Stimulated activated CD8-positive, alpha-beta memory T cell treated with anti-CD3 and anti-CD28 coated beads, Interleukin-12 subunit alpha, Interleukin-12 subunit beta, amount 100 ng/mL, for 4 hours (primary cell): ENCODE measurements at places on chromosomes 1 and 21.
A peak's percentile ranks its signal among the peaks of the same experiment; 100 is the strongest.

DNA sequence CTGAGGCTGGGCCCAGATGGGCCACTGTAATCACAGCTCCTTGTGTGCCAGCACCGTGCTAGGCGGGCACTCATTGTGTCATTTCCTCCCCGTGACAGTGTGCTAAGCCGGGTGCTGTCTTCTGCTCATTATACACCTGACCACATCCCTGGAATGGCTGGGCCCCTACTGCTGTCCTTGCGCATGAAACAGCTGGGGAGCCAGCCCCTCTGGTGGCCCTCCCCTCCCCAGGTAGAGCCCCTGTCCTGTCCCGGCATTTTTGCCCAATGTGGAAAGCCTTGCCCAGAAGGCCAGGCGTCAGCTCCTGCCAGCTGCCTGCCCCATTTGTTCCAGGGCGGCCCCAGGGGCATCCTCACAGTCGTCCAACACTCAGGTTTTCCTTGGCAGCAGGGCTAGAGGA is 107.4 kb upstream of the CASZ1 start:
- DNase-seq: no peak

GRCh38 chr1:58908561-58909560 is 125.0 kb upstream of the JUN start:
- no peak for DNase-seq

- DNase-seq: no peak
Observed at GRCh38 chr1:53308506-53308905, 19.4 kb downstream of the LRP8 start.

GRCh38 chr1:205335692-205336091 is 14.1 kb upstream of the NUAK2 start:
- DNase-seq: peak; percentile 55

- DNase-seq: no peak
Observed at GRCh38 chr1:214727274-214727673, 124.3 kb downstream of the CENPF start.

- DNase-seq: no peak
Observed at GRCh38 chr1:201826830-201827229, 2.1 kb upstream of the IPO9 start.

GRCh38 chr1:240230816-240231215 is 139.1 kb downstream of the FMN2 start:
- DNase-seq: no peak

GRCh38 chr1:107683191-107683657 is 281.8 kb downstream of the VAV3 start:
- DNase-seq: no peak

DNA sequence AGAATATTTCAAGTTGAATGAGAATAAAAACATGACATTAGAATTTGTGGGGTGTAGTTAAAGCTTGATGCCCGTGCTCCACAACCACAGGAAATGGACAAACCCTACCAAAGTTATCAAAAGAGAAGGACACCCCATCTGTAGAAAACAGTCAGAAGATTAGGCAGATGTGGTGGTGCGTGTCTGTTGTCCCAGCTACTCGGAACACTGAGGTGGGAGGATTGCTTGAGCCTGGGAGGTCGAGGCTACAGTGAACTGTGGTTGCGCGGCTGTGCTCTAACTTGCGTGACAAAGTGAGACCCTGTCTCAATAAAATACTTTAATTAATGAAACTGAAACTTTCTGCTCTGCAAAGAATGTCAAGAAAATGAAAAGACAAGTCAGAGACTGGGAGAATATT is 1.5 kb upstream of the SPATC1L start:
- no peak for DNase-seq

GRCh38 chr1:116489231-116489697 is 81.6 kb downstream of the CD58 start:
- DNase-seq: no peak

DNA sequence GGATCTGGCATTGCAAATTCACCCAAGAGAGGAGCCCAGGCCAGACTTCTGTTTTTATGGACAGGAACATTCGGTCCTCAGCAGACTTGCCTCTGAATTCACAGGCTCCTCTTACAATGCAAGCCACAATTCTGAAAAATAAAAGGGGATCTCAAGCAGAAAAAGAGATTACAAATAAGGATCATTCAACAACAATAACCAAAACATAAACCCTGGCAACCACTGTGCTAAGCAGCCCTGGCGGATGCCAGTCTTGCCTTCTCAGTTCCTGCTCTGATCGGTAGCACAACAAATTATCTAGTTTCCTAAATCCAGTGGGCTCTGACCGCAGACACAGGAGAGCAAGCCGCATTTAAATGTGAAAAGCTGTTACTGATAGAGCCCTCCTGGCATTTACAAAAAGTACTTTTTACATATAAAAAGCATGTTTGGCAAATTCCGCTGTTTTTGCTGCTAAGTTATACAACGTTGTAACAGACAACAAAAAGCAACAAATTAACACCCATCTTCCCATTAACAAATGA is 123.4 kb upstream of the FOXD3 start:
- DNase-seq: no peak

DNA sequence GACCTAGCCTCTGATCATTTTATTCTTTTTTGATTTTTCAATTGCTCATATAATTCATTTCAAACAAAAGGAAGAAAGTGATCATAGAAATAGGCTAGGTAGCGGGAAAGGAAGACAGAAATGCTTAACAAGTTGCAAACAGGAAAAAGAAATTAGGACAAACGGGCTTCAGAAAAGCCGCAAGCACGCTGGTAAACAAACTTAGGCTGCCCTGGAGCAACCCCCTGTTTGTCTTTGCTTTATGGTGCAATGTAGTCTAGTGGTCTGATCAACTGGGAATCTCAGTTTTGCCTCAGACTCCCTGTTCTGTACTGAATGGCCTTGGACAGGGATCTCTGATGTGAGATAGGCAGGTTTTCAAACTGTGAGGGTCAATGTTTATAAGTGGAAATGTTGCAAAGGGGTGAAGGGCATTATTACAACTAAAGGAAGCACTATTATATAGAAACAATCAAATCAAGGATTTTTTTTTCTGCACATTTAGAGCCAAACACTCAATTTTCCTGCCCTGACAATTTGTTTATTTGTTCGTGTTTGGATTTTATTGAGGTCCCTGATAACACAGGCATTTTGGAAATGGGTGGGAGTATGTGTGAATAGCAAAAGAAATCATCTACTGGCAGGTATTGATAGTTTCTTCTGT is 146.8 kb upstream of the NRIP1 start:
- no peak for DNase-seq

DNA sequence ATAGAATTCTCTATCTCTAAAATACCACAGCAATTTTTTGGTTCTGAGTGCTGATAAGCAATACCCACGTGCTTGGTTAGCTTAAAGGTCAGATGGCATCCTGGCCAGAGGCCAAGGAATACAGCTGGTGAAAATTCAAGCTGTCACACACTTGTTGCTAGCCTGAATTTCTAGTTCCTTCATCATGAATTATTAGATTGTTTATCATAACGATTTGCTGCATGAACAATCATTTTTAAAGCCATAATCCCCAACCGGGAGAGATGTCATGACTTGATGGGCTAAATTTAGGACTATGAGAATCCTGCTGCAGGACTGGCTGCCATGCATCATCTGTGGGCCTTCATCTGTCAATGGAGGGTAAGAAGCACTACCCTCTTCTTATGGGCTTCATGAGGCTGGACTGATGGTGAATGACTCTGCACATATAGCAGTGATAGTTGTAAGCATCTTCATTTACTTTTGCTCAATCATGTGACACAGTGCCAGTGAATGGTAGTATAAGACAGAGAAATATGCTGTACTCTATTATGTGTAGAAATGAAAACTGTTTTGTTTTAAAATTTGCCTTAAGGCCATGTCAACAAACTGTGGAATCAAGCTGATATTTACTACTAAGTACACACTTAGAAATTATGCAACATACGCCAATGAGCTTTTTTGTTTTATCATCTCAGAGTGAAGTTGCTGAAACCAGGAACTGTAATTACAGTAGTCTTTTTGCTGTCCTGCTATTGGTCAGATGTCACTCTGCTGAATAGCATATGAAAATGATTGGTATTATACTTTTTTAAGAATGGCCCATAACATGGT is 80.5 kb upstream of the RALGPS2 start:
- no peak for DNase-seq

DNA sequence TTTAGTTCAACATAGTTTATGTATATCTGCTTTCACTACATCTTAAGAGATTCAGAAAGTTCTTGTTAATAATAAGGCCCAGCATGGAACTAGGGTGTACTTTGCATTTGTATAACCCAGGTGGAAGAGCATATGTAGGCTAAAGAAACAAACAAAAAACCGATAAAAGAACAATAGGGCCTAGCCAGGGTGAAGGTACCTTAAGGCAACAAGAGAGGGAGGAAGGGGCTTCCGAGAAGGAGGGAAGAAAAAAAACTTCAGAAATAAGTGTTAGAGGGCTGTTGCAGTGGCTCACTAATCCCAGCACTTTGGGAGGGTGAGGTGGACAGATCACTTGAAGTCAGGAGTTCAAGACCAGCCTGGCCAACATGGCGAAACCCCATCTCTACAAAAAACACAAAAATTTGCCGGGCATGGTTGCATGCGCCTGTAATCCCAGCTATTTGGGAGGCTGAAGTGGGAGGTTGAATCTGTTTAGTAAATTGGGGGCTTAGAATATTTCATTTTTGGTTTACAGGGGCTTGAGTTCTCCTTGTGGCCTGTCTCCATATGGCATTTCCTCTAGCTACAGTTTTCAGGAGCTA is 4.7 kb upstream of the SPATA45 start:
- no peak for DNase-seq

DNA sequence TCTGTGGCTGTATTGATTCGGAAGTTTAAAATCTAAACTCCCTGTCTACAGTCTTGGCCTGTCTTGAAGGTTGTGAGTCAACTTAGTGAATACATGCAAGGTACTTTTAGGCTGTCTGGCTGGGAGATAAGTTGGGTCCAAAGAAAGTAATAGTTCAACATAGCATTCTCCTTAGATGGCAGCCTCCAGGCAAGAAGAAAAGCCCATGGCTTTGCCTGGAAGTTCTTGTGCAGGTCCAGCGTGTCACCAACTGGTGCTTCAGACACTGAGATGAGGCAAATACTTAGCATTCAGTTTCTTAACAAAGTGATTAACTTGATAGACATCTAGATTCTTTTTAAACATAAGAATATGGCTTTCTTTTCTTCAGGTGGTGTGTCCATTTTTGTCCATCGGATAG is 328.2 kb downstream of the DISC1 start:
- no peak for DNase-seq

- no peak for DNase-seq
Observed at GRCh38 chr1:187513190-187513589, 684.4 kb downstream of the PLA2G4A start.

DNA sequence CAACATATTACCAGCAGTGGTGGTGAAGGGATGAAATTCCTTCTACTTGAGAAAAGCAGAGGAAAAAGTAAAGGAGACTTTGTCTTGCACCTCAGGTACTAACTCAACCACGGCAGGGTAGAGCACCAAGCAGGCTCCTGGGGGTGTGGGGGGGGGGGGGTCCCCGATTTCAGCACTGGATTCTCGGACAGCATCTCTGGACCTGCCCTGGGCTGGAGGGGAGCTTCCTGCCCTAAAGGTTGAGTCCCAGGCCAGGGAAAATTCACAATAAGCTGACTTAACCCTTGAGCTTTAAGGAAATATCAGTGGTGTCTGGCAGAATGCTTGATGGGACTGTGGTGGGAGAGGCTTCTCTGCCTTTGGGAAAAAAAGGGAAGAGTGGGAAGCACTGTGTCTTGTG is 233.2 kb upstream of the CXADR start:
- DNase-seq: no peak

DNA sequence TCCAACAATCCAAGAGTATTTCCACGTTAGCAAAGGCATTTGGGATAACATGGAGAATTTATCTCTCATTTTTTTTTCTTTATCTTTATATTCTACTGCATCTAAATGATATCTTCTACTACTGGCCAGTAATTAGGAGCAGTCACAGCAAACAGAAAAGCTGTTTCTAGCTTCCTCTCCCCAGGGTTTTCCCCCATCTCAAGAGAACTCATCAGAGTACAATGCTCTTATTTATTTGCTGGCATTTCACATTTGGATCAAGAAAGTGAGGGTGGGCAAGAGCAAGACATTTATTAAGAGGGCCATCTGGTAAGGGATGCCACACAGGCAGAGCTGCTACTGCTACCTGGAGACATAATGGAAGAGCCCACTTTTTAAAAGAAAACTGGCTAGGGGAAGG is 368.2 kb downstream of the USH2A start:
- DNase-seq: no peak

DNA sequence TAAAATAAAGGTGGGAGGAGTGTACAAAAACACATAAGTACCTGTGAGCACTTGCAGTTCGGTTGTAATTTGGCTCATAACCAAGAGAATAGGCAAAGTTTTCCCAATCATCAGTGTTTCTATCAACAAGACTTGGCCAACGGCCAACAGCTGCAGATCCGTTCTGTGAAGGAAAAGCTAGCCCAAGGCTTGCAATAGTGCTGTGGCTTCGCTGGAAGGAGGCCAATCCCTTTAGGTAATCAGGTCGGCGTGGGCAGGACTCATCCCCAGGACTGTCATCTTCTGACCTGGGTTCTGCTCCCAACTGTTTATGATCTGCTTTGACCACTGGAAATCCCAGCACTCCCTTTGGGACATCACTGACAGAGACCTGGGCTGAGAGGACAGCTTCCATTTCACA is 107.8 kb downstream of the LYST start:
- DNase-seq: no peak

GRCh38 chr1:30816211-30817076 is 58.9 kb upstream of the LAPTM5 start:
- DNase-seq: no peak

DNA sequence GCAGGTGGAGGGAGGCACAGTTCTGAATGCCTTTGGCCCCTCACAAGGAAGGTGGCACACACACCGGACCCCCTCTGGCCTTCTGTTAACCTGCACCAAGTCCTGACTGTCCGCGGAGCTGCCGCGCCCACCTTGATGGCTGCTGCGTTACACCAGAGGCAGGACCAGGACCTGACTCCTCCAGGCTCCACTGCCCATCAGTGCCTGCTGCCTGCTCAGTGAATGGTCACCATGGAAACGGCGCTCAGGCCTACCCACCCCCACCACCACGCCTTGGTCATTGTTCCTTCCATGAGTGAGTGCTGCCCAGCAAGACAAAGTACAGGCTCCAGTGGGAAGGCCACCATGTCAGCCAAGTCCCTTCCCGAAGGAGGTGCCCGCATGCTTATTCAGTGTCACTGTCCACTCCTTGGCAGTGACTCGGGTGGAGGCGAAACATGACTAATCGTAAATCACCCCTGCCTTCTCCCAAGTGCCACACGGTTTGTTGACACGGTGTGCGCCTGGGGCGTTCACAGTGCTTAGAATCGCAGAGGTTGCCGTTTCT is 57.3 kb downstream of the SLC37A1 start:
- no peak for DNase-seq

GRCh38 chr1:228085287-228085951 is 2.9 kb downstream of the ARF1 start:
- no peak for DNase-seq

DNA sequence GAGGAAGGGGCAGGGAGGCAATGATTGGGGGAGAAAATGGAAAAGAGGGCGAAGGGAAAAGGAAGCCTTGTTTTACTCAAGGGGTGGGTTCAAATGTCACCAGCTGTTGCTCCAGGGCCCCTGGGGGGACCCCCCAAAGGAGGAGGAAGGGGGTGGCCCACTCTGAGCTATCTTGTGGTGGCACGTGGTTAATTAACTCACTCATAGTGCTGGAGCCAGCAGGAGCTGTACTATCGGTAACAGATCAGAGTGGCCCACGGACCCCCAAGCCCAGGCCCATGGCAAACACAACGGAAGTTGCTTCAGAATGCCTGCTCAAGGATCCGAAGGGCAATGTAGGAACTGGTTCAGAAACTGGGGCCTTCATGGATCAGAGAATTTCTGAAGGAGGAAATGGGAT is 7.2 kb downstream of the TFF2 start:
- DNase-seq: no peak
